ENCODE measurements at places on chromosomes 11 and 22.

DNA sequence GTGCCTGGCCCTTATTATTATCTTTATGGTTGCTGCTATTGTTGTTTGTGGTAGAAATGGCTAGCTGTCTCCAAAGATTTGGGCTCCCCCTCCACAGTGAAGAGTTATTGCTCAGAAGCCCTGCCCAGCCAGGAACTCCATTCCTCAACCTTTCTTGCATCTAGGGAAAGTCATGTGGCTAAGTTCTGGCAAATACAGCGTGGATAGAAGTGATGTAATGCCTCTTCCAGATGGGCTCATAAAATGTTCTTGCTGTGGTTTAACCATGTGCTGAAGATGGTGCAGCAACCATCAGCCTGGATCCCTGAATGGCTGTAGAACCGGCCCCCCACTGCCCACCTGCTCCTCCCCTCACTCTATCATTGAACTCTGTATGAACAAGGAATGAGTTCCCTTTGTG, 203.5 kb upstream of the E2F8 start:
- DNase-seq = no peak

DNA sequence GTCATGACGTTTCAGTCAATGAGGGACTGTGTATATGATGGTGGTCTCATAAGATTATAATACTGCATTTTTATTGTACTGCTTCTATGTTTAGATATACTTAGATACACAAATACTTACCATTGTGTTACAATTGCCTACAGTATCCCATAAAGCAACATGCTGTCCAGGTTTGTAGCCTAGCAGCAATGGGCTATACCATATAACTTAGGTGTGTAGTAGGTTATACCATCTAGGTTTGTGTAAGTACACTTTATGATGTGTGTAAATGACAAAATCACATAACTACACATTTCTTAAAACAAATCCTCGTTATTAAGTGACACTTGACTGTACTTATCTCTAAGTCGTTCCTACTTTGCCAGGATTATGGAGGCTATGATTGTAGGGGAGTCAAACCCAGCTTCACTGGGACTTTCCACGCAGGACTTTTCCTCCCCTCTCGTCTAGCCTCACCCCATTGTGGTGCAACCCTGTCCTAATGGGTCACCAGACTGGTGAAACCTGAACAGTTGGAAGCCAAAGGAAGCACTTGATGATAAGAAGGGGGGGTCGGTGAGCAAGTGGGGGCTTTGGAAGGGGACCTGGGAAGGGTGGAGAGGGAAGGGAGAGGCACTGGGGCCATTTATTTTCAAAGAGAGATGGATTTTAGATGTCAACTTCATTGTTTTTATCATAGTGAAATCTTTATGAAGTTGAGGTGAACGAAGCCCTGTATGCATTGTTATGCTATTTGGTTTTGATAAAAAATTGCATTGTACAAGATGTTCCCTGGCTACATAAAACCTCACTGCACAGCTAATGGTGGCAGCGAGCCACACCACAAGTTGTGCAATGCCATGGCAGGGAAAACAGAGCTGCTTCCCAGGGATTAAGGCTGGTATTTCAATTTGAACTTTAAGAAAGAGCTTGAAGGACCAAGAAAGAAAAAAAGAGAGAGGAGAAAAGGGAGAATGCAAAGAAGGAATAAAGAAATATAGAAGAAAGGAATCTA, 129.1 kb downstream of the EHF start:
- no peak for DNase-seq

DNA sequence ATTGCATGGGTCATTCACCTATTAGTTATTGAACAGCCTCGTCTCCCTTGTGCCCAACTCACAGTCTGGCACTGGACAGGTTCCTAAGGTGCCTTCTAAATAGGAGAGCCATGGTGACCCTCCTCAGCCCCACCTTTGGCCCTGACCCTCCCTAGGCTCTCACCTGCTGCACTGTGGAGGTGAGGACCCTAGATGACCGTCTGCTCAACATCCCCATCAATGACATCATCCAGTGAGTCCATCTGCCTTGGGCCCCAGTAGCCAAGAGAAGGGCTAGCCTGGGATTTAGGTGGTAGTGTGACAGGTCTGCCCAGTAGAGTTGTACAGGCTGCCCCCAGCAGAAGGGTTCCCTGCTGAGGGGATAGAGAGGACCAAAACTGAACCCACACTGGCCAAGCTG, 13.6 kb downstream of the UCP2 start:
- DNase-seq = no peak

DNA sequence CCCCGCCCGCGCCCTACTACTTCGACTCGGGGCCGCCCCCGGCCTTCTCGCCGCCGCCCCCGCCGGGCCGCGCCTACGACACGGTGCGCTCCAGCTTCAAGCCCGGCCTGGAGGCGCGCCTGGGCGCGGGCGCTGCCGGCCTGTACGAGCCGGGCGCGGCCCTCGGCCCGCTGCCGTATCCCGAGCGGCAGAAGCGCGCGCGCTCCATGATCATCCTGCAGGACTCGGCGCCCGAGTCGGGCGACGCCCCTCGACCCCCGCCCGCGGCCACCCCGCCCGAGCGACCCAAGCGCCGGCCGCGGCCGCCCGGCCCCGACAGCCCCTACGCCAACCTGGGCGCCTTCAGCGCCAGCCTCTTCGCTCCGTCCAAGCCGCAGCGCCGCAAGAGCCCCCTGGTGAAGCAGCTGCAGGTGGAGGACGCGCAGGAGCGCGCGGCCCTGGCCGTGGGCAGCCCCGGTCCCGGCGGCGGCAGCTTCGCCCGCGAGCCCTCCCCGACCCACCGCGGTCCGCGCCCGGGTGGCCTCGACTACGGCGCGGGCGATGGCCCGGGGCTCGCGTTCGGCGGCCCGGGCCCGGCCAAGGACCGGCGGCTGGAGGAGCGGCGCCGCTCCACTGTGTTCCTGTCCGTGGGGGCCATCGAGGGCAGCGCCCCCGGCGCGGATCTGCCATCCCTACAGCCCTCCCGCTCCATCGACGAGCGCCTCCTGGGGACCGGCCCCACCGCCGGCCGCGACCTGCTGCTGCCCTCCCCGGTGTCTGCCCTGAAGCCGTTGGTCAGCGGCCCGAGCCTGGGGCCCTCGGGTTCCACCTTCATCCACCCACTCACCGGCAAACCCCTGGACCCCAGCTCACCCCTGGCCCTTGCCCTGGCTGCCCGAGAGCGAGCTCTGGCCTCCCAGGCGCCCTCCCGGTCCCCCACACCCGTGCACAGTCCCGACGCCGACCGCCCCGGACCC, 17.4 kb upstream of the ACR start:
- no peak for DNase-seq

DNA sequence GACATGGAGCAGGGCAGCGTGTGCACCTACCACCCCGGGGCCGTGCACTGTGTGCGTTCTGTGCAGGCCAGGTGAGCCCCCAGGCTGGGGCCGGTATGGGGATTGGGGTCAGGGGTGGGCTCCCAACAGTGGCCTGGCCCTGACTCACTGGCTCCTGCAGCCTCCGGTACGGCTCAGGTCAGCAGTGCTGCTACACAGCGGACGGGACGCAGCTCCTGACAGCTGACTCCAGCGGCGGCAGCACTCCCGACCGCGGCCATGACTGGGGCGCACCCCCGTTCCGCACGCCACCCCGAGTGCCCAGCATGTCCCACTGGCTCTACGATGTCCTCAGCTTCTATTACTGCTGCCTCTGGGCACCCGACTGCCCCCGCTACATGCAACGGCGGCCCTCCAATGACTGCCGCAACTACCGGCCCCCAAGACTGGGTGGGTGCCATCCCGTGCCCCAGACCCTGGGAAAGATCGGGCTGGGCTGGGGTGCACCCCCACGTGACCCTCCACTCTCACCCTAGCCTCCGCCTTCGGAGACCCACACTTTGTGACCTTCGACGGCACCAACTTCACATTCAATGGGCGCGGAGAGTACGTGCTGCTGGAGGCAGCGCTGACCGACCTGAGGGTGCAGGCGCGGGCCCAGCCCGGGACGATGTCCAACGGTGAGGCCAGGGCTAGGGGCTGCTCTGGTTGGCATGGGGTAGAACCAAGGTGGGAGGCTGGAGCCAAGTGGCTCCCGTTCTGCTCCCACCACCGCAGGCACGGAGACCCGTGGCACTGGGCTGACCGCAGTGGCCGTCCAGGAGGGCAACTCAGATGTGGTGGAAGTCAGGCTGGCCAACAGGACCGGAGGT, 4.4 kb downstream of the SUSD2 start:
- no peak for DNase-seq

DNA sequence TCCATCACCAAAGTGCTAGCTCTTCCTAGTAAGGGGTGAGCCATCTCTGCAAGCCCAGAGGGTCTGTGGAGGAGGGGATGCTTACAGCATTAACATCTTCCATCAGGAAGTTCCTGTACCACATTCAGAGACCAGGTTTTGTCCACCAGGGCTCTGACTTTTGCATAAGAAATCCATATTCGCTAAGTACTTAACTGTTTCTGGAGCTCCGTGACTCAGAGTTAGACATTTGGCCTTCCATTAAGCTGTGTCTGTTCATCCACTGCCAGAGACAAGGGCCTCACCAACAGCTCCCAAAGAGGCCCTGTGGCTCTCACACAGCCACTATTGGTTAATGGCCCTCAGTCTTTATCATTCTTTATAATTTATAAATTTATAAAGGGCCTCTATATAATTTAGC, 144.6 kb downstream of the ADAMTS15 start:
- no peak for DNase-seq

DNA sequence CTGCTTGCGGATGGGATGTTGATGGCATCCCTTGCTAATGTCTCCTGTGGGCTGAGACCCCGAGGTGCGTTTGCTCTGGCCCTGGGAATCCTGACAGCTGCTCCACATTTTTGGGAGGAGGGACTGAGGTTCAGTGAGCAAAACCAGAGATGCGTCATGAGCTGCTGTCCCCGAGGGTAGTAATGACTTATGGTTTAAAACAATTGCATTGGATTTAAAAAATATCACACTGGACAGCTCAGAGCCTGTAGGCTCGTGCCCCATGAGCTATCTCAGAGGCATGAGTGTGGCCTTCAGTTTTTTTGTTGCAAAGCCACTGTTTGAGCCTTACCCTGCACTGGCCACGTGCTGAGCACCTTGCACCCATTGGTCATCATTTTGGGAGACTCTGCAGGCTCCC, 20.9 kb upstream of the PARVG start:
- DNase-seq = no peak

GRCh38 chr11:98365190-98365589, 655.6 kb upstream of the CNTN5 start:
- no peak for DNase-seq

DNA sequence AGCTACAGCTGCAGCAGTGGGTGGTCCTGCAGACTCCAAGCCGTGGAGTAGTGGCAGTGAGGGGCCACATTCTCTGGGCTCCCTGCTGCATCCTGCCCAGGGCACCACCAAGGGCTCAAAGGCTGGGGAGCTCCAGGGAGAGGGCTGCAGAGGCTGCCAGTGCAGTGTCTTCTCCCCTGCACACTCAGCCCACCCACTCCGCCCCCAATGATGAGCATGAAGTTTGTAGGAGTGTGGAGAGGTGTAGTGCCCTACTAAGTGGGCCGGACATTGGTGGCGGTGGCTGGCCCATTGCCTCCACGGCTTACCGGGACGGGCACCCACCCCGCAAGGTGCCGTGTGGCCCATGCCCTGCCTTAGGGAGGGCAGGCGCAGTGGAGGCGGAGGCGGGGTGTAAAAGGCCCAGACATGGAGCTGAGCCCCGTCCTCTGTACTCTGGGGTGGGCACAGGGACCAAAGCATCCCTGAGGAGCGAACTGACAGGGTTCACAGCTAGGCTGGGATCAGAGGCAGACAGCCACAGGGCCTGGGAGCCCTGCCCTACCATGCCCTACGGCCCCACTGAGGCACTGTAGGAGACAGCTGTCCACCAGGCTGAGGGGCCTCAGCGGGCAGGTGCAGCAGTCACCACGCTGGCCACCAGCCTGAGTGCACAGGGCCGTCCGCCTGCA, 18.9 kb downstream of the ARVCF start:
- no peak for DNase-seq

- no peak for DNase-seq
Measured at GRCh38 chr11:65227879-65228278, 33.9 kb upstream of the POLA2 start.

DNA sequence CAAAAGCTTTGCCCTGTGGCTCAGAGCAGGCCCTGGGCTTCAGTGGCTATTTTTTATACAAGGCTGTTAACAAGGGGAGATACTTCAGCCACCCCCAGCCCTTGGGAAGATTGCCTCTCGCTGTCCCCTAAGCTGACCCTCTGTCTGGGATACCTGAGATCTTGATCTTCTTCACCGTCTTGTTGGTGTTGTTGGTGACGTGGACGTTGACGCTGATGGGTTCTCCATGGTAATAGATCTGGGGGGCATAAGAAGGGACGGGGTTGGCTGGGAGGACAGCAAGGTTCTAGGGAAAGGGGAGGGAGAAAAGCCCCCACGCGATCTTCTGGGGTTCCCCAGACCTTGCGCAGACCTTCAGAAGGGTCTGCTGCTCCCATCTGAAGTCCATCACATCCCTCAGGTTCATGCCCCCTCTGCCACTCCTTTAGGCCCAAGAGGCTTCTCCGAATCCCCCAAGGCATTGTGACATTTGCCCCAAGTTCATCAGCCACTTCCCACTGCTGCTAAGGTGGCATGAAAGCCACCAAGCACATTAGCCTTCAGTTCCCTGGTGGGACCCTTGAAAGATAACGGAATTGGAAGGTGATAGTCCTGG, 36.7 kb downstream of the TPBGL start:
- no peak for DNase-seq
